ENCODE measurements at places on chromosomes 4 and X. TPM values are rescaled to one million over a fixed set of nuclear protein-coding genes. Genes with fewer than 3 reads are reported as not detected.

PHOX2B gene
- 0.80 TPM for total RNA-seq

- H3K36me3 ChIP-seq: no peaks in the 10 kb centered on the region
- H3K27me3 ChIP-seq: no peaks in the 10 kb centered on the region
- H3K27ac ChIP-seq: no peak overlapping the region
- DNase-seq: no peak
Observed at GRCh38 chr4:39714166-39714565, 16.2 kb downstream of the UBE2K start.

GRCh38 chrX:102535958-102536357, 19.4 kb upstream of the TMSB15A start:
- no peak for DNase-seq
- no peak overlapping the region for H3K4me3 ChIP-seq
- H3K36me3 ChIP-seq: no peaks in the 10 kb centered on the region
- H3K4me1 ChIP-seq: no peaks in the 10 kb centered on the region
- no peaks in the 10 kb centered on the region for H3K27me3 ChIP-seq

GRCh38 chrX:148530464-148531077, 30.2 kb downstream of the AFF2 start:
- no peak overlapping the region for H3K27ac ChIP-seq
- no peaks in the 10 kb centered on the region for H3K27me3 ChIP-seq
- H3K4me3 ChIP-seq: no peak overlapping the region
- no peak for DNase-seq

GRCh38 chr4:179182741-179183140, 1740.5 kb upstream of the AGA start:
- no peaks in the 10 kb centered on the region for H3K36me3 ChIP-seq
- H3K4me1 ChIP-seq: no peaks in the 10 kb centered on the region
- no peak overlapping the region for H3K27ac ChIP-seq
- H3K27me3 ChIP-seq: no peaks in the 10 kb centered on the region
